Suppressor macrophage (primary cell): ENCODE measurements at places on chromosomes 12 and 14.

- DNase-seq = peak; percentile 53
These were observed 4.4 kb downstream of the CACNA1C start for GRCh38 chr12:2057041-2057794.

DNA sequence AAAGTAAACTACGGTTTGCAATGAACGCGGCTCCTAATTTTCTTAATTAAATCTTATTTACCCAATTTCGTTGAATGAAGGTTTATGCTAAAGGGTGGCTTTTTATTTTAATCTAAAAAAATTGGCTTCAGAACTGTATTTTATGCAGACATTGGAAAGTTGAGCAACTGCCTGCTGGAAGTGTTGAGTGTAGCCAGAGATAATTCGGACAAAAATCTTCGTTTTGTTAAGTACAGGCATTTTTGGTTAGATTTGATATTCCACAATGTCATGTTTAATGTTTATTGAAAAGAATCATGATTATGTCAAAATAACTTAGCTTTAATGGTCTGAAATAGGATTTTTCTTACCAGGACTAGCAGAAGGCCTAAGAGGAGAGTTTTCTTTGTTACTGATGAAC, 875 bp downstream of the IRAK3 start:
- no peak for DNase-seq

DNA sequence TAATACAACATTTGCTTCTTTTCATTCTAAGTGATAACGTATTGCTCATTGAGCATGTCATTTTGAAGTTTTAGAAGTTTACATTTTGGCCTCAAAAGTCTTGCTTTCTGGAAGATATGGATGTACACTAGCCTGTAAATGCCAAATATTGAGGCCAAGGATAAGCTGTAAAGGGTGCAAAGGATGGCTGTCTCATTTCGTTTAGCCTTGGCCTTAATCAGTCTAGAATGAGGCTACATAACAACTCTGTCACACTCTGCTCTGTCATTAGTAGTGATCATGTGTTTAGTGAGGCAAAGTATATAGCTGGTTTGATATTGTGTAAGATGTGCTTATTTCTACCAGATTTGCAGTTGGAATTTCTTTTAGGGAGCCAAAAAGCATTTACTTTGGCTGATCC, 344.5 kb downstream of the TMTC2 start:
- no peak for DNase-seq

- peak; percentile 64 for DNase-seq
These were observed 147.4 kb upstream of the EGLN3 start for GRCh38 chr14:34098045-34098984.

DNA sequence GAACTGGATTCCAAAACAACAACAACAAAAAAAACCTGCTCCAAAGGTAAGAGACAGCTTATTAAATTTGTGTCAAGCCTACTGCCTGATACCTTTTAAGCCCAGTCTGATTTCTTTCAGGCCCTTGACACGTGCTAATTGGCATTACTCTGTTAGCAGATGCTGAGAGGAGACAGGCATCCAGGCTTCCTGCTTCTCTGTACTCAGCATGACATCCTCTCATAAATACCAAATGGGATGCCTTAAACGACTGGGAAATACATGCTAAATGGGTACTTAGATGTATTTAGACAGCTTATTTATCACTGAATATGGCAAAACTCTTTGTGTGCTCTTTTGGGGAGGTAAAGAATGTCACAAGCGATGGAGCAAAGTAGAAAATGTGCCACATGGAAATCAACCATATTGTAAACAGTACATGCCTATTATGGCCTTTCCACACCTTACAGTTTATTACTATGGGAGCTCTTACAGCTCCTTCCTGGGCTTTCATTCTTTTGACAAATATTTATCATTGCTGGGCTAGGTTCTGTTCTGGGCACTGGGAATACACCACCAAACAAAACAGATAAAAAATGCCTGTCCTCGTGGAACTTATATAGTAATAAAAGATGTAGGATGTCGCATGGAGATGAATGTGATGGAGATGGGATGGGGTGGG, 11.5 kb upstream of the PCED1B start:
- DNase-seq = no peak

GRCh38 chr12:79689477-79690141, 1.2 kb downstream of the PAWR start:
- DNase-seq = peak; percentile 53

DNA sequence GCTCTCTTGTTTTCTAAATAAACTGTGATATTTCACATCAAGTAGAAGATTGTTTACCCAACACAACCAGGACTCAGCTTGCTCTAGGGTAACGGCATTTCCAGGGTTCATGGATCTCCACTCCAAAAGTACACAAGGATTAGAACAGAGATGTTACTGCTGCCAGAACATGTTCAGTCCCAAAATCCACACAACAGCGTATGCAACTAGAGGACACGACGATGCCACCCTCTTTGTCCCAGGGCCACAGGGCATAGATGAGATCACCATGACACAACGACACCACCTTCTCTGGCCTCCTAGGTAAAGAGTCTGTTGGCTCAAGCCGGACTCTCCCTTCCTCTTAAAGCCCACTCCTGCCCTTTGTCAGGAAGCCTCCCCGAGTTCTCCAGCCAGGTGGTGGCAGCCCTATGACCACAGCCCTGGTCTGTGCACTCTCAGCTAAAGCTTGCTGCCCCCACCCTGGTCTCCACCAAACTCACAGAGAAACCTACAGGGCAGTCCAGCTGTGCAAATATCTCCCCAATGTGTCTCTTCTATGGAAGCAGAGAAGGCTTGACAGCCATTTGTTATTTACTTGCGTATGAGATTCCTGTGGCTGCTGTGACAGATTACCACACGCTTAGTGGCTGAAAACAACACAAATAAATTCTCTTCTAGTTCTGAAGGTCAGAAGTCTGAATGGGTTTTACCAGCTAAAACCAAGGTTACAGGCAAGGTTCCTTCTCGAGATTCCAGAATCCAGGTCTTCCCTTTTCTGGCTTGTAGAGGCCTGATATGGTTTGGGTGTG, 10.3 kb downstream of the CLMN start:
- DNase-seq = no peak

- no peak for DNase-seq
These were observed 203.7 kb upstream of the SSTR1 start for GRCh38 chr14:38003746-38004609.

DNA sequence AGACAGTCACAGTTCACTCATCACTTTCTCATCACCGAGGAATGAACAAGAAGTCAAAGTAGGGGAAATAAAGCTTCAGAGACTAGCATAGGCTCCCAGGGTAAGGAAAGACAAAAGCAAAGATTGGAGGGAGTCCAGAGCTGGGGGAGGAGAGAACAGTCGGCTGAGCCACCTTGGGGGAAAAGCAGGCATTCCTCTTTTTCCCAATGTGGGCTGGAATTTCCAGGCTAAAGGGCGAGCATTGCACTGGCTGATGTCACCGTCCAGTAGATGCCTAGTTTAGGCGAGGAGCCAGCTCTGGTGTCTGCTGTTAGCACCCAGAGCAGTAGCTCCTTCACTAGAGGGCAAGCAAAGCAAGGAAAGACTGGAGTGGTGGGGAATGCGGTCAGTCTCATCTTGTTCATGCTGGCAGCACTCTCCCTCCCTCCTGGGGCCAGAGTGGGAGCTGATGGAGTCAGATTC, 8.5 kb upstream of the KRT75 start:
- DNase-seq = no peak

- DNase-seq = no peak
These were observed 365.7 kb downstream of the GXYLT1 start for GRCh38 chr12:41778934-41779333.

DNA sequence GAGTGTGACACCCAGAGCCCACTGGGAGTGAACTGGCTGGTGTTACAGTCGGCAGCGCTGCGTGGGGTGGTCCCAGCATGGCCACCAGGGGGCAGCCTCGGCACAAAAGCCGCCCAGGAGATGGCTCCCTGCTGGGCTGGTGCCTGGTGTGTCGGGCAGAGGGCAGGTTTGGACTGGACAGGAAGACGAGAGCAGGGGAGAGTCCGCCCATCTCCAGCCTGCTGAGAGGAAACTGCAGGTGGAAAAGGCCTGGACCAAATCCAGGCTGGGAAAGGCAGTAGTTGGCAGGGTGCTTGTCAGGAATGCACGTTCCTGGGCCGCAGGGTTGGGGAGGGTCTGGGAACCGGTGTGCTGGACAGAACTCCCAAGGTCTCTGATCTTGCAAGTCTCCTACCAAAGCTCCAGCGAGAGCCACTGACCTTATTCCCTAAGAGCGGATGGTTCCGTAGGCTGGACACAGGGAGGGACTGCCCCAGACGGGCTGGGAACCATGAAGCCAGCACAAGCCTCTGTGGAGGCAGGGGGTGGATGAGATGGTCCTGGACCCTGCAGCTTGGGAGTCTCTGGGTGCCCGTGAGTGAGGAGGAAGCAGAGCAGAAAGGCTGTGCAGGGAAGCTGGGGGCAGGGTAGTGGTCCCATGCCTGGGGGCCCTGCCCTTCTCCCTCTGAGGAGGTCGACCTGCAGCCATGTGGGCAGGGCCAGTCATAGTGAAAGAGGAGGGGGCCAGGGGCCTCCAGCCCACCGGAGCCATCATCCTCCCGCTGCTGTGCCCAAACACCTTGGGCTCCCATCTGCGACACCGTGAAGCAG, 1.8 kb downstream of the AHNAK2 start:
- peak; percentile 95 for DNase-seq

GRCh38 chr12:26740991-26741390, 92.0 kb downstream of the ITPR2 start:
- DNase-seq = no peak

DNA sequence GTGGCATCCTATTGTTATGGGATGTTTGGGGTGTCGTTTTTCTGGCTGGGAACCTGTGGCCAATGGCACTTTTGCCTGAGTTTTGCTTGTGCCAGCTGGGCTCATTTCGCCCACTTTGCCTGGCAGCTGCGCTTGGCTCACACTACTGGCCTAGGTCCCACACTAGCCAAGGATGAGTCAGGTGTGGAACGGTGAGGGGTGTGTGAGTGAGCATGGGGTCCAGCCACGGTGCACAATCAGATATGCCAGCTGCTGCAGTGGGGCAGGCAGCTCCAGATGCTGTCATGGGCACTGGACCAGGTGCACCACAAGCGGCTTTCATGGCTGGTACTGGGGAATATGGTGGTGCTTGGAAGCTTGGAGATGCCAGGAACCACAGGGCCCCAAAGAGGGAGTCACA, 21.5 kb downstream of the TRHDE start:
- DNase-seq = no peak

GRCh38 chr14:84036840-84037239, 1493.1 kb upstream of the FLRT2 start:
- peak; percentile 33 for DNase-seq

GRCh38 chr12:27273114-27273513, 29.0 kb downstream of the STK38L start:
- no peak for DNase-seq

DNA sequence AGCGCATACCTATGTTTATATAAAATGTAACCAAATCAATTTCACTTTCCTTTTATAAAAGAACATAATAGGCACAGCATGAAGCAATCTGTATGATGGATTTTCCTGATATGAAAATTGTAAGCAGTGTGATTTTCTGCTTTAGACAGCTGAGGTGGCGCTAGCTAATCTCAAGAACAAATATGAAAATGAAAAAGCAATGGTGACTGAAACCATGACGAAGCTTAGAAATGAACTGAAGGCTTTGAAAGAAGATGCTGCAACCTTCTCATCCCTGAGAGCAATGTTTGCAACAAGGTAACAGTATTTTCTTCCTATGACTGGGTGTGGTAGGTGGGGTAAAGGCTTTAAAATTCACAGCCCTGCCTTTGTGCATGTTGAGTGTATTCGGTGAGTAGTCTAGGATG, 65.0 kb upstream of the FGD4 start:
- DNase-seq = no peak

DNA sequence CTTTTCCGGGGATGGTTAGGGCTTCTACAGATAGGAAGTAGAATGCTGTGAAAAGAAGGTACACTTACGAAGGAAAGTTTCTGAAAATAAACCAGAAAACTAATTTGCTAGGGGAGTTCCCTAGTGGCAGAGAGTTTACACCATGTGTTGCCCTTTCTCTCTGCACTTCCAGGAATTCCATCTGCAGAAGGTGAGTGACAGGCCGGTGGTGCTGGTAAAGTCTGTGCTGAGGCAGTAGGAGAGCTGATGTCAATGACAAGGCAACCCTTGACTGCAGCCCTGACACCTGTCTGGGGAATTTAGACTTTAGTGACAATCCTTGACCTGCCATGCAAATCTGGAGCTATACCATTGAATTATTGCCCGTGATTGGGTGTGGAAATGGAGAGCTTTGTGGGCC, 687.8 kb downstream of the NRXN3 start:
- no peak for DNase-seq

DNA sequence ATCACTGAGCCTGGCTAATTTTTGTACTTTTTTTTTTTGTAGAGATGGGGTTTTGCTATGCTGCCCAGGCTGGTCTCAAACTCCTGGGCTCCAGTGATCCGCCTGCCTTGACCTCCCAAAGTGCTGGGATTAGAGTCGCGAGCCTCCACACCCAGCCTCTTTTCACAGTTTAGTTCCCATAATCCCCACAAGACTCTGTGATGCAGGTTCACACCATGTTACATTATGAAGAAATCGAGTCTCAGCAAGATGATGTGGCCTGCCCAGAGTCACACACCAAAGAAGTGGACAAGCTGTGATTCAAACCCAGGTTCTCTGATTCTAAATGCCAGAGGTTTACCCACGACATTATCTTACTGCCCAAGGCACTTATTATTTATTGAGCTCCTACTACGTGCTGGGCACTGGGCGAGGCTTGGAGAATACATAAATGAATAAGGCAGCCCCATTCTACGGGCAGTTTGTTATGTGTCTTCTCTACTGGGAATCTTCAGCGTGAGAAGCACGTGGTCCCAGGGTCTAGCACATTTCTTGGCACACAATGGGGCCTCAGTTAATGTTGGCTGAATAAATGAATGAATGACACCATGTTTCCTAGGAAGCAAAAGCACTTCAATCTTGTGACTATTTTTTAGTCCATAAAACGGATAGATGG, 23.5 kb upstream of the OASL start:
- DNase-seq = no peak

DNA sequence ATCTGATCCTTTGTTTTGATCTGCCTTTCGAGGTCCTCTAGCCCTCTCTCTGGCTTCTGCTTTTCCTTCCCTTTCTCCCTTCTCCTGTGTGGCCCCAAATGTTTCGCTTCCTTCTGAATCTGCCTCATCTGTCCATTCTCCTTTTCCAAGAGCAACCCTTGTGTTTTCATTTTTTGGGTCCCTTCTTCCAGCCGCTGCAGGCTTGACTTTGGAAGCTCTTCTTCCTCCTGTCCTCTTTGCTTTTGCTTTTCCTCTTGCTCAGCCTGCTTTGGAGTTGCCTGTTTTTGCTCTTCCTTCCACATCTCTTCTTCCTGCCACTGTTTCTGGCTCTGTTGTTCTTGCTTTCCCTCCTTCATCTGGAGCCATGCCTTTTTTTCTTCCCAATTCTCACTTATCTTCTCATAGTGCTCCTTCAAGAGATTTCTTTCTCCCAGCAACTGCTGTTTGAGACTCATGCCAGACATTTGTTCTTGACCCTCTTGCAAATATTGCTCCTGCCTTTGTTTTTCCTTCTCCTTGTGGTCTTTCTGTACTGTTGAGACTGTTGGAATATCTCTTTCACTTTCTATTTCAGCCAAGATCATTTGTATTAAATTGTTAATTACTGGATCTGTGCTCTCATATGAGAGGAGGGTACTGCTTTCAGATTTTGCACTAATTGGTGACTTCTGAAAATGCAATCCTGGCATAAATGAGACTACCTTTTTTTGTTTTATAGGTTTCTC, 42.4 kb downstream of the FAM186A start:
- DNase-seq = no peak

- no peak for DNase-seq
These were observed 133.4 kb downstream of the KIF21A start for GRCh38 chr12:39309516-39309915.

- DNase-seq = no peak
These were observed 336.0 kb upstream of the SOX5 start for GRCh38 chr12:24285448-24285847.

- no peak for DNase-seq
These were observed 120.5 kb downstream of the PTPN11 start for GRCh38 chr12:112539221-112539620.
